ENCODE measurements at places on chromosomes 13 and 19. TPM values are rescaled to one million over a fixed set of nuclear protein-coding genes. Genes with fewer than 3 reads are reported as not detected.

TPTE2 gene
- total RNA-seq: 0.17 TPM

GRCh38 chr19:30403203-30403985 is 31.2 kb downstream of the ZNF536 start:
- no peak for DNase-seq

DNA sequence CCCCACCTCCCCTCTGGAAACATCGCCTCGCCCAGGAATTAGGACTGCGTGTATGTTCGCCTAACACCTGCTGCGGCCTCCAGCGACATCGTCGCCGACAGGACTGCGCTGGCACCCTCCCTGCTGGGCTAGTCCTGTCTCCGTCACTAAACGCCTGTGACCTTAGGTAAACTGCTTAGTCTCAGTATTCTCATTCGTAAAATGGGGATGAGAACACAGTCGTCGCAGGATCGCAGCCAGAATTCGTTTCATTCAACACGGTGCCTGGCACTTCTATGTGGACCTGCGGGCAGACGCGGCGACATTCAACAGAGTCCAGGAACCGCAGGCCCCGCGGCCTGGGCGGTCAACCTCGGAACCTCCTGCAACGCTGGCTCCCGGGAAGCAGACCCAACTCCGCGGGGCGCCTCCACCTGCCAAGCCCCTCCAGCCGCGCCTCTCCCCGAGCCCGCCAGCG is 485 bp downstream of the CRYL1 start:
- DNase-seq: peak; percentile 54

DNA sequence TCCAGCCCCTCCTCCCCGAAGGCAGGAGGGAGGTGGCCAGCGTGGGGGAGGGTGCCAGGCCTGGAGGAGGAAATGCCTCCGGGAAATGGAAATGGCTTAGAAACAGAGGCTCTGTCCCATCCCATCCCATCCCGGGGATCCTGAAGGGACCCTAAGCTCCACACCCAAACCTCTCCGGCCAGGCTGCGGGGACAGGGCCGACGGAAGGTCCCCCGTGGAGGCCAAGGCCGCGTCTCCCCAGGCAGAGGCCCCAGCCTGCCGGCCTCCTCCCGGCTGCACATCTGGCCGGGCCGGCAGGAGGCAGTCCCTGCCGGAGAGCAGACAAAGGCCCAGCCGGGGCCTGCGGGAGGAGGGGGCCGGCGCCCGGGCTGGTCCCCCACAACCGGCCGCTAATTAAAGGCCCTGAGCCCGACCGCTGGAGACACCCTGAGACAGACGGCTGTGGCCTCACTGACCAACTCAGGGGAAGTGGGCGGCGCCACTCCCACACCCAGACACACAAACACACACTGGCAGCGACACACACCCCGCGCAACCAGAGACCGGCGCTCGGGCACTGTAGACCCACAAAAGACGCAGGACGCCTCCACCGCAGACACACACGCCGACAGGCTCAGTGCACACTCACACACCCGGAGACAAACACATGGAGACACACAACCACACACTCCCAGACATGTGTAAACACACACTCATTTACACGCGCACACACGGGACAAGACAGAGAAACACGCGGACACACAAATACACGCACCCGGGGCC is 1.1 kb downstream of the ADAMTS10 start:
- DNase-seq: peak; percentile 92

DNA sequence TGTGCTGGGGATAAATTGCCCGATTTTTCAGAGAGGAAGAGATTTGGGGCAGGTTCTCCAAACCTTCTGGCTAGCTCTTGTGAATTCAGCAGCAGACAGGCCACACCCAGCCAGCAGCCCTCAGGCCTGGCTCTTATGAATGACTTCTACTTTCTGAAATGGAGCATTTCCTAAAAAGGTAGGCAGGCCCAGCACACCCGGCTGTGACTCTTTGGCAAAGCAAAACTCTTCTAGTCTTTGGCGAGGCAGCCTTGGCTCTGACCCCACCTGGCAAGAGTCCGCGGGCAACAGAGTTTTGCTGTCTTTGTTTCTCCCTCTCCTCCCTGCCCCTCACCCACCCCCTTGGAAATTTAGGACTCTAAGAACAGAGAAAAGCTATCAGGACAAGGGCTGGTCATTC is 221.2 kb downstream of the ZNF536 start:
- no peak for DNase-seq

MAP2K2 gene
- 69.7 TPM for total RNA-seq

GRCh38 chr19:45953676-45954075 is 20.0 kb downstream of the NOVA2 start:
- no peak for DNase-seq

VSIG10L gene
- total RNA-seq: 2.7 TPM

DMWD gene
- 22.8 TPM for total RNA-seq

FXYD1 gene
- total RNA-seq: 0.46 TPM

DNA sequence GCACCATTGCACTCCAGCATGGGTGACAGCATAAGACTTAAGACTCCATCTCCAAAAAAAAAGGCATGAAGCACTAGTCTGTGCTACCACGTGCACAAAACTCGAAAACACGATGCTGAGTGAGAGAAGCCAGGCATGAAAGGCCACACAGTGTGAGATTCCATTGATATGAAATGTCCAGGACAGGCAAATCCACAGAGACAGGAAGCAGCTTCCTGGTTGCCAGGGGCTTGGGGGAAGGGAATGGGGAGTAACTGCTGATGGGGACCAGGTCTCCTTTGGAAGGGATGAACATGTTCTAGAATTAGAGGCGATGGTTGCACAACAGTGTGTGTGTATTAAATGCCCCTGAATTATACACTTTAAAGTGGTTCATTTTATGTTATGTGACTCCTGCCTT is 15.9 kb upstream of the JUND start:
- no peak for DNase-seq

DNA sequence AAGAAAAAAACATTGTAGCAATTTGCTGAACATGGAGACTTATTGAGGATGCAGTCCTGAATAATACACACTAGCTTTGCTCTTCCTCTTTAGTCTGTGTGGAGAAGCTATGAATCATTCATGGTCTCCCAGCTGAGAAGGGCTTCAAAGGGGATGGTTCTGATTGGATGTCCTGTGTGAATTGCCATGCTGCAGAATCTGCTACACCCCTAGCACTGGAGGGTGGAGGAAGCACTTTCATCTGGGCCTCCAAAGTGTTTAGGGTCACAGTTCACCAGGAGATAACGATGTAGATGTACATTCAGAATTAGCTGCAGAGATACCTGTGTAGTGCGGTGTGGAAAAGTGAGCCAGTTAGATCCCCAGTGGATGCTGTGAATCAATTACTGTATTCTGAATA is 321.1 kb upstream of the EDNRB start:
- peak; percentile 27 for DNase-seq

DNA sequence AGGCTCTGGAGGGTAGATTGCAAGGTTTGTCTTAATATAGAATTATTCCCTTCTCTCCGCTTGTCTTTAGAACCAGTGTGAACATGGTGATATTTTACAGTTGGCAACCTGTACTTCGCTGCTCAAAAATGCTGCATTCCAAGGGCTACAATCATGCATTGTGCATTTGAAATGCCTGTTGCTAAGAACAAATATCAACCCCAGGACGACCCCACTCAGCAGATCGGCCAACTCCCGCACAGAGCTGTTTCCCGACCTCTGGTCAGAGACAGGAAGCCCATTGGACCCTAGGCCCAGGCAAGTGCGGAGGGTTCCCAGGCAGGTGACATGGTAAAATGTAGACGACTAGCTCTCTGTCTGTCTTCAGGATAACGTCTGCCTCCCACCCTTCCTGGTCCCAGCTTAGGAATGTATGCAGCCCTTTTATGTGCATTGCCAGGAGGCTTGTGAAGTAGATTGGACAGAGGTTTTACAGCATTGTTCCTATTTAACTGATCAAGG is 263.5 kb downstream of the FOXO1 start:
- no peak for DNase-seq

CGB2 gene
- total RNA-seq: not detected

F7 gene
- total RNA-seq: 0.50 TPM

DNA sequence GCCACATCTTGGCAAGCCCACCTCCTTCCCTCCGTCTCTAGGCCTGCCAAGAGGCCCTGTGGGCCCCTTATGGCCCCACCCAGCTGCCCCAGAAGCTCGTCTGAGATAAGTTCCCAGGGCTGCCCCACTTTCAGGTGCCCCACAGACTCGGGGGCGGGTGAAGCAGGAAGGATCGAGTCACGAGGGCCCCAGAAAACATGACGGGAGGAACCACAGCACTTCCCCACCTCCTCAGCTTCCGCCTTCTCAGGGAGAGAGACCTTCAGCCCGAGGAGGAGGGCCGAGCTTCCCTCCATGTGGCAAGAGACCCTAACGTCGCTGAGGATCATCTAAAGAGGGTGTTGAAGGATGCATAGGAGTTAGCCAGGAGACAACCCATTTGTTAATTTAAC is 4.5 kb upstream of the IL12RB1 start:
- no peak for DNase-seq

DNA sequence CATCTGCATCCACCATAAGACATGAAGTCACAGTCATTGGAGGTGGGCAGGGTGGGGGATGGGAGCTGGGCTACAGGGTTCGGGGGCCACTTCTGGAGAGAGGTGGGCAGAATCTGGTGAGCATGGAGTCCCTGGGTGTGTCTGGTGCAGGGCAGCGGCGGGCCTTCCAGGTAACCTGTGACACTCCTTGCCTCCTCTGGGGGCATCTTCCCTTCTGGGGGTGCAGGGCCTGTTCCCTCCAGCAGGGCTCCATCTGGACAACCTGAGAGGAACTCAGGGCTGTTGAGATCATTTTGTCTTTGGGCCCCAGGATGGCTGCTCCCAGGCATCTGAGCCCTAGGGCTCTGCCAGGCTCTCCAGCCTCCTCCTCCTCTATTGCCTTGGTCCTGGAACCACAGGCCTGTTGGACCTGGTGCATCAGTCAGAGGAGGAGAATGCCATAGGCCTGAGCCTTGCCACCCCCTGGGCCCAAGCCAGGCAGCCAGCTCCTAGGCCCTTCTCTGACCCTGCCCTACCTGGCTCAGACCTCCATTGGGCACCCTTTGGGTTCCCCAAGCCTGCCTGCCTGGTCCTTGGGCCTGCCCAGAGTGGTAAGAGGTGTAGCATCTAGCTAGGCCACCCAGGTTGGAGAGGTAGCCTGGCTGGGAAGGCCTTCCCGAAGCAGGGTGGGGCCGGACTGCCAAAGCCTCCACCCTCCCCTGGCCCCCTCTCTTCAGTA is 13.4 kb downstream of the LYL1 start:
- DNase-seq: peak; percentile 61

GRCh38 chr19:51905206-51905605 is 389 bp upstream of the ZNF649 start:
- no peak for DNase-seq

ZNF730 gene
- 59.2 TPM for total RNA-seq

ZSCAN4 gene
- total RNA-seq: not detected

- peak; percentile 31 for DNase-seq
These were observed 15.1 kb upstream of the GAS6 start for GRCh38 chr13:113879017-113879416.

Measured in neural progenitor cell (in vitro differentiated cells).